ENCODE measurements at places on chromosomes 7 and 10.

GRCh38 chr10:78975926-78976325, 92.8 kb upstream of the ZMIZ1 start:
- no peak for DNase-seq

DNA sequence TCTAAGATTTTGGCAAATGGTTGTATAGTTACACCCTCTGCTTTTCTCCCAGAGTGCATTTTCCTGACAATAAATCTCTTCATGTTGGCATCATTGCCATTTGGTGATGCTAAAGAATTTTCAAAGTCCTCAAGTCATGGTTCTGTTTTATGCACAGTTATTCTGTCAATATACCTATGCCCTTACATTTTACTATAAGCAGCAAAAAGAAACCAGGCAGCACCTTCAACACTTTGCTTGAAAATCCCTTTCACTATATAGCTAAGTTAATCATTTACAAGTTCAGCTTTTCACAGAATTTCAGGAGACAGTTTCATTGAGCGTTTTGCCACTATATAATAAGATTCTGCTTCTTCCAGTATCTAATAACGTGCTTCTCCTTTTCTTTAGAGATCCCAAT, 22.6 kb downstream of the FIGNL1 start:
- no peak for DNase-seq

DNA sequence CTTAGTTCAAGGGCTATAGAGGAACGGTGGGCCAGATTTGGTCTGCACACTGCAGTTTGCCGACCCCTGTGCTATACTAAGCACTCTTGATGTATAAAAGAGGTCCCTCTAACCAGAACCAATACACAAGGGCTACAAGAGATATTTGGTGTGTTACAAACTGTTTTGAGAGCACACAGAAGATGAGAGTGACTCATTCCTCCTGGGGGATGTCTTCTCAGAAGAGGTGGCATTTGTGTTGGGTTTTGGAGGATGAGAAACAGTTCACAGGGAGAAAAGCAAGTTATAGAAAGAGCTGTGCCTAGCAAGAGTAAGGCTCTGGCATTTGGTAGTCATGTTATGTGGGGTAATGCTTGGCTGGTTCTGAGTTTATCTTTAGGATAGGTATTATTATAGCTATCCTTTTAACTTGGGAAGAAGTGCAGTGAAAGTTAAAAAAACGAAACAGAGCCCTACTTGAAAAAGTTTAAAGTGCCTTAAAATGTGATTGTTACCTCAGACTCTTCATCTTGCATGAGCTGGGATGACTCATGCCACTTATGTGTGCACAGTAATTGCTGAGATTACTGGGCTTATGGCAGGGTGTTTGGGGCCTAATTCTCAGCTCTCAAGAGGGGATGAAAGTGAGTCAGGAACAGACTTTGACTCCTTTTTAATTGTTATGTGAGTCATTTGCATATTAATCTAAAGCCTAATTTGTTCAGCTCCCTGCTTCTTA, 160.4 kb downstream of the KIF20B start:
- DNase-seq: no peak

DNA sequence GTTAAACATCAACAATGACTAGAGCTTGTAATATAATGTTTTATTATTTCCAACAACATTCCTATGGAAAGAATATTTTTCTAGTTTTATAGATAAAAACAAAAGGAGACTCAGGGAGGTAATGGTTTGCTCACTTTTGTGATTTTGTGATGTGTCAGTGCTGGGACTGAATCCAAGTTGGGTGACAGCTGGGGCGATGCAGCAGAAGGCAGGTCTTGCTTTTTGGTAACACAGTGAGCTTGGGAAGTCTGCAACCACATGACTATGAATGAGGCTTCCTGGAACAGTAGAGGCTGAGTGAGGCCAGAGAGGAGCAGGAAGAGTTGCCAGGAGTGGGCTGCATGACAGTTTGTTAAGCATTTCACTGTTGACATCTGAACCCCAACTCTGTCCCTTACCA, 4.9 kb upstream of the YKT6 start:
- no peak for DNase-seq

- DNase-seq: no peak
Measured at GRCh38 chr7:134047675-134048074, 79.5 kb upstream of the LRGUK start.

GRCh38 chr10:31090894-31091607, 59.4 kb upstream of the ZNF438 start:
- no peak for DNase-seq

DNA sequence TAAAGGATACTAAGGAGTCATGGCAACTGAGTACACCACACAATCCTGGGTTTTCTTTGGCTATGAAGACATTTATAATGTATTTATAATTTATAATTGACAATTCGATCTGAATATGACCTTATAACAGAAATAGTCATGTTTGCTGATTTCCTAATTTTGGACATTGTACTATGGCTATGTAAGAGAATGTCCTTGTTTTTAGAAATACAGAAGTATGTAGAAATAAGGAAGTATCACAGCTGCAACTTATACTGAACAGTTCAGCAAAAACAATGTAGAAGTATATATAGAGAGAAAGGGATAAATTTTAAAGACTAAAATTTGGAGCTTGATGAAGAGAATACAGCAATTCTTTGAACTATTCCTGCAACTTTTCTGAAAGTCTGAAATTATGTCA, 32.6 kb downstream of the PRLHR start:
- no peak for DNase-seq

DNA sequence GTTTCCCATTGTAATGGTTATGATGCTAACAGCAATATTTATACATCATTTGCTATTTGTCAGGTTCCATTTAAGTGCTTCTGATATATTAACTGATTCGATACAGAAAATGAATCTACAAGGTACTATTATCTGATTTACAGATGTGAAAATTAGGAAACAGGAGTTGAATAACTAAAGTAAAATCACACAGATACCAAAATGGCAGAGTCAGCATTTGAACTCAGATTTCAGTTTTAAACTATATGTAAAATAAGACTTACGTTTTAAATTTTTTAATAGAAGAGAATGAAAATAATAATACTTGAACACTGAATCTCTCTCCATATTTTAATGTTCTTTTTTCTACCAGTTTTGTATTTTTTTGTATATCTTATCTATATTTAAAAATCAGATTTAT, 313.2 kb downstream of the MDFIC start:
- no peak for DNase-seq

- no peak for DNase-seq
Measured at GRCh38 chr7:138886501-138886917, 88.5 kb upstream of the ATP6V0A4 start.

DNA sequence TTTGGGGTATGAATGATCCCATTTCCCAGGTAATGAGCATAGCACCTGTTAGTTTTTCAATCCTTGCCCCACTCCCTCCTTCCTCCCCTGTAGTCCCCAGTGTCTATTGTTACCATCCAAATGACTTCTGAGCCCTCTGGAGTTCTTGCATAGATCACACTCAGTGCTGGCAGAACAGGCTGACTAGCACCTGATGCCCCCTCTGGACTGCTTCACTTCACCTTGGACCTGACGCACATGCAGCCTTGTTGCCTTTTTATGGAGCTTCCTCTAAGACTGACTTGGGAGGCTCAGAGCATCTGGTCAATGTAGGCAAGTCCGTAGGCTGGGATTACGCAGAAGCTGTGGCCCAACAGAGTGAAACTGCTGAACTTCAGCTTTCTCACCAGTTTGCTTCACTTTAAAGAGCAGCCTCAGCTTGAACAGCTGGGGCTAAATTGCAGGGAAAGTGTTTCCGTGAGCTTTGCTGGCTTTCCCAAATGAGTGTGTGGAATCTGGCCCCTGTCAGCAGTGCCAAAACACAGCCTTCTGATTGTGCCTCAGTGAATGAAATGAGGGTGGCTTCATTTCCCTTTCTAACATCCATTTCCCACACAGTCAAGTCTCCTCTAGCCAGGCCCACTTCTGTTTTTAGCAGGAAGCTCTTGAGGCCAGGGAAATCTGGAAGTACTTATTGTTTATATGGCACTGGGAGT, 48.5 kb downstream of the NXPH1 start:
- DNase-seq: no peak

- no peak for DNase-seq
Measured at GRCh38 chr7:19353180-19353579, 208.0 kb upstream of the FERD3L start.

DNA sequence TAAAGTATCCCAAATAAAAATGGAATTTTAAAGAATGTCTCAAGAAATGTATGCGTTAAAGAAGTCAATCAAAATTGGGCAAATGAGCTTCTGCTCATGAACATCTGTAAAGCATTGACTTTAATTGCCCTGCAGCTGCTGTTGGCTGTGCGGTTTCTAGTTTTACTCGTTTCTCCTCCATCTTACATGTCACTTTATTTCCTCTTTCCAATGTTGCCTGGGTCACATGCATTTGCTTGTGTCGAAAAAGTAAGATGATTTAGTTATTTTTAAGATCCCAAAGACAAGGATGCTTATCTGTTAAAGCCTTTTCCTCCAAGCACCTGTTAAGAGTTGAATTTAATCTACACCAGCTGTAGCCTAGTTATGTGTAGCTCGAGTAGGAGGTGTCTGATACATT, 310.4 kb downstream of the EXOC4 start:
- DNase-seq: no peak

- DNase-seq: no peak
Measured at GRCh38 chr10:6269953-6270867, 67.5 kb downstream of the PFKFB3 start.

- DNase-seq: no peak
Measured at GRCh38 chr10:27710014-27710413, 35.6 kb downstream of the MKX start.

DNA sequence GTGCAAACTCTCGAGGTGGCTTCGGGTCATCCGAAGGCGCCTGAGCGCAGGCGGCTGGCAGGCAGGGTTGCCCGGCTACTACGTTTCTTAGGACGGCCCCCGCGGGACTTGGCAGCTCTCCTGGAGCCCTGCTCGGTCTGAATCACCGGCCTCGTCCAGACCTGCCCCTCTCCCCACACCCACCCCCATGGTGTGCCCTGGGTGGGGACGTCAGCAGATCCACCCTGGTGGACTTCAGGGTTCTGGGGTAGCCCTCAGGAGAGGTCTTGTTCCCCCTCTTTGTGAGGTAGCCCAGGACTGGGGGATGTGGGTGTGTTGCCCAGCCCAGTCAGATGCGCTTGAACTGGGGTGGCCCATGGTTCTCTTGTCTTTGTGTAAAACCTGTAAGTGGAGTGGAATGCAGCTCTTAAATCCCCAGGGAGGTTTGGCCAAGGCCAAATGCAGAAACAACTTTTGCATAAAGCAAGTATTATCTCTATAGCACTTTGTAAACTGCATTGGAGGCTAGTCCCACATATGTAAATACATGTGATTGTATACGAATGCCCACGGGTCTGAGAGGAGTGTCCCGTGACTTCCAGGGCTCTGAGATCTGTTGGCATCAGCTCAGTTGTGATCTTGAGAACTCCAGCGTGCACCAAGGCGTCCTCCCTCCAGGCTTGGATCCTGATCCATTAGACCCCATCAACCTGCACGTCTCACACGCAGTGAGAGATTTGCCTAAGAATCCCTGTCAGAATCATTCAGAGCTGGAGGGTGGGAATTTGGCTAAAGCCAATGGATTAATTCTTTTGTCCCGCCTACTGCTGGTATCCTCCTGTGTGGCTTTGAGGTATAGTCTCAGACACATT, 1.8 kb downstream of the PFKFB3 start:
- no peak for DNase-seq

GRCh38 chr7:141497391-141497790, 53.8 kb upstream of the AGK start:
- DNase-seq: no peak

- DNase-seq: no peak
Measured at GRCh38 chr10:492836-493235, 196.6 kb downstream of the DIP2C start.

- DNase-seq: no peak
Measured at GRCh38 chr7:107262857-107263256, 94.1 kb downstream of the HBP1 start.

- DNase-seq: no peak
Measured at GRCh38 chr10:104255311-104255981, 754 bp downstream of the GSTO1 start.

- DNase-seq: no peak
Measured at GRCh38 chr10:49177391-49178355, 10.5 kb downstream of the TMEM273 start.

DNA sequence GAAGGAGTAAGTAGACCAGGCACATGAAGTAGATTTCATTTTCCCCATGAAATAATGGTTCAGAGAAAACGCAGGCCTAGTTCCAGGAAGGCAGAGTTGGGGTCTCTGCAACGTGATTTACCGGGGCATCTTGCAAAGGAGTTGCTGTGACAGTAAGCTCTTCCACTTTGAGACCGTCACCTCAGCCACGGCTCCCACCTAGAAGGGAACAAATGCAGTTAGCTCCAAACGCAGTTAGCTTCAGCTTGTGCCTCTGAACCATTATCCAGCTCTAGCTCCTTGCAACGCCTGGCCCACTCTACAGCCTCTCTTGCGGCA, 7.0 kb upstream of the MYO1G start:
- no peak for DNase-seq

- DNase-seq: no peak
Measured at GRCh38 chr7:120550494-120551048, 277.6 kb downstream of the KCND2 start.

GRCh38 chr10:59985639-59986038, 79.3 kb upstream of the CCDC6 start:
- DNase-seq: no peak

DNA sequence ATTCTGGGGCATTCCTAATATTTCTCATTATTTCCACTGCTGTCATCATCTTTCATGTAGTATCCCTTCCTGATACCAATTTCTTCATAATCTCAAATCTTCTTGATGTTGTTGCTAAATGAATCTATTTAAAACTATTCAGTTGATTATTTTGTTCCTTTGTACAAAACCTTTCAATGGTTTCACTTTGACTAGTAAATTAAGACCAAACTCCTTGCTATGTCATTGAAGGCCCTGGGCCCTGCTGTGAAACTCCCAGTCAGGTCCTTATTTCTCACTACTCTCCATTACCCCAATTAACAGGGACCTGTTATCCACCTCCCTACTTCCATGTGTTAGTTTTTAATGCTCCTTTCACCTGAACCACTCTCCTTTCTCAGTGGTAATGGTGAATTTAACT, 97.0 kb downstream of the CTTNBP2 start:
- DNase-seq: no peak

GRCh38 chr7:34337163-34337562, 320.9 kb upstream of the NPSR1 start:
- DNase-seq: no peak

GRCh38 chr7:151123158-151123821, 37.0 kb downstream of the AGAP3 start:
- DNase-seq: no peak

DNA sequence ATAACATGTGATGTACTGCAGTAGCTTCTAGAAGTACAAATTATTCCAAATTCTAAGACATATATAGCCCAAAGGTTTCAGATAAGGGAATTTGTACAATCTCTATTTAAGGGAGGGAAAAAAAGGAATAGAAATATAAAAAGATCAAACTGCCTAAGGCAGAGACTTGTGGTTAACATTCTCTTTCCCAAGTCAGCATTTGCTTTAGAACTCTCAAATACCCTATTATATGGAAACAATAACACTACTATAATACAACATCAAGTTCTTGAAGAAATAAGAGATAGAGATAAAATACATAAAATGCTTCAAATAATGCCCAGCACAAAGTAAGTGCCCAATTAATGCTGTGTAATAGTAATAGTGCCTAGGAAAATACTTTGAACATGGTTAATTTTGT, 123.1 kb downstream of the CRPPA start:
- no peak for DNase-seq

All from H1 (cell line).